ENCODE measurements at places on chromosomes 2 and 18.

GRCh38 chr2:184032983-184033382, 565.3 kb upstream of the ZNF804A start:
- no peak for DNase-seq

GRCh38 chr2:100394111-100394641, 23.3 kb downstream of the CHST10 start:
- no peak for DNase-seq

DNA sequence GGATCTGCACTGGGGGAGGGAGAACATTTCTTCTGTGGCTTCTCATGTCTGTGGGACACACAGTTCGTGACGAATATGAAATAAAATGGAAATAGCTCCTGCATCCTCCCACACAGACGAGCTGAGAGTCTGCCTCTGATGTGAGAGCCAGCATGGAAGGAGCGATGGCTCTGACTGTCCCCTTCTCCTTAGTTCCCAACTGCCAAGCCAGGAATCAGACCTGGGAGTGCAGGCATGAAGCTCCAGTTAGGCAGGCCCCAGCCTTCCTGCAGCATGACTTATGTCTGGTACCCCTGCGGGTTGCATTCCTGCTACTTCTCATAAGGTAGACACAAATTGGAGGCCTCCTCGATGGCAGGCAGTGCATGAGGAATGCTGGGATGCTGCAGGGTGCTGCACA, 56.2 kb downstream of the PRKCE start:
- no peak for DNase-seq

GRCh38 chr2:71072492-71072891, 4.0 kb downstream of the NAGK start:
- DNase-seq: no peak

- DNase-seq: no peak
Observed at GRCh38 chr18:30208546-30208945, 834.0 kb downstream of the DSC3 start.

- DNase-seq: no peak
Observed at GRCh38 chr2:122001441-122001874, 246.0 kb downstream of the TSN start.

GRCh38 chr2:113083296-113083695, 15.5 kb downstream of the IL1F10 start:
- DNase-seq: no peak

DNA sequence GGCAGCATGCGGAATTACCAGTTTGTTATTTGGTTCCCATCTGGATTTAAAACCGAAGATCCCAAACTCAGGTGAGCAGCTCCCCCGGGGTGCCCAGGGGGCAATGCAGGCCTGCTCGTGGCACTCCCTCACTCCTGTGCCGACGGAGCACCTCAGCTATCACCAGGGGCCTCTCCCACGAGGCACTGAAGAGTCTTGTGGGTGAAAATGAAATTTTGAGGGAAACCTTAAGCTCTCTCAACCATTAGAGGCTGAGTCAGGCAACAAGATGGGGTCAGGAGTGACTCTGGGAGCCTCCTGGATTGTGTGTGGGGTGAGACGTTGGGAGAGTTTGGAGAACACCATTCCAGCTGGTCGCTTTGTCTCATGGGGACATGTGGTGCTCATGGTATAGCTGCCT, 189.0 kb downstream of the PRKCE start:
- DNase-seq: no peak

- no peak for DNase-seq
Observed at GRCh38 chr2:217741381-217741955, 261.3 kb downstream of the TNS1 start.

GRCh38 chr2:24262421-24262970, 87.6 kb downstream of the FAM228A start:
- DNase-seq: no peak

GRCh38 chr2:236307641-236308040, 43.4 kb upstream of the ASB18 start:
- DNase-seq: no peak

- no peak for DNase-seq
Observed at GRCh38 chr18:76507830-76508385, 12.9 kb upstream of the ZNF516 start.

DNA sequence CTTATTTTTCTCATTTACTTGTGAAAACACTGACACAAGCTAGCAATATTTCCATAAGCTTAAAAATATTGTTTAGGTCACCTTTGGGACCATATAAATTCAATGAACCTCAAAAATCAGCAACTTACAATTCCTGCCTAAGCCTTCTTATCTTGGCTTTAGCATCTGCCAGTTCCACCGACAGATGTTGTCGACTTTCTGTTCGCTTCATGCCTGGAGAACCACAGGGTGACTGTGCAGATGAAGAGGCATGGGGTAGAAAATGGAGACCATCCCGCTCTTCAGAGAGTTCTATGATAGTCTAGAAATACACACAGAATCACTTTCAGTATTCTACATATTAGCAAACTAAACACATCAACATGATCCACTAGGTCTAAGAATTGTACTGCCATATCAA, 64.2 kb downstream of the CCDC88A start:
- no peak for DNase-seq

- no peak for DNase-seq
Observed at GRCh38 chr2:217206016-217206725, 346.3 kb upstream of the TNP1 start.

Measured in activated CD4-positive, alpha-beta T cell treated with anti-CD3 and anti-CD28 coated beads for 1 hour (primary cell).